ENCODE measurements at places on chromosomes 16 and 17.

DNA sequence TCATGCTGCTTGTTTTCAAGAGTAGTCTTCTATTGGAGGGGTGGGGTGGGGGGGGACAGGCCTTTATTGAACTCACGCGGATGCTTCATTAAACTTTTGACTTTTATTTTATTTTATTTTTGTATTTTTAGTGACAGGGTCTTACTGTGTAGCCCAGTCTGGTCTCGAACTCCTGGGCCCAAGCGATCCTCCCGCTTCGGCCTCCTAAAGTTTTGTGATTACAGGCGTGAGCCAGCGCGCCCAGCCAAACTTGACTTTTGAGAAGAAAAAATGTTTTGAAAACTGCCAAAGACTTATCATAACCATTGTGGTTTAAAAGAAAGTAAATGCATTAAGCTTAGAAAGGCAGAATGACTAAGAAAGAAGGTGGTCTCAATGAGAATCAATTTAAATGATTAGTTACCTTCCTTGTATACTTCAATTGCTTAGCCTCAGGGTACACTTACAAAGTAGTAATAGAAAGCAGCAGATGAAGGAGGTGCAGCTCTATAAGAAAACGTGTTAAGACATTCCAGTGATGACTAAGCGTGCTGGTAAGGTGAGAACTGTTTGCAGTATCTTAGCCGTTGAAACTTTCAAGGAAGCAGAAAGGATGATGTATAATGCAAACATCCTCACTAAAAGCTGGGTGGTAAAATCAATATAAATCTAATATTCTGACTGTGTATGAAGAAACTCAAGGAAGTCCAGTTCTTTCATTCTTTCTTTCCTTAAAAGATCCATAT is 1.2 kb downstream of the AP2B1 start:
- no peak for DNase-seq

GRCh38 chr16:86764551-86764950 is 186.2 kb downstream of the FOXL1 start:
- no peak for DNase-seq

DNA sequence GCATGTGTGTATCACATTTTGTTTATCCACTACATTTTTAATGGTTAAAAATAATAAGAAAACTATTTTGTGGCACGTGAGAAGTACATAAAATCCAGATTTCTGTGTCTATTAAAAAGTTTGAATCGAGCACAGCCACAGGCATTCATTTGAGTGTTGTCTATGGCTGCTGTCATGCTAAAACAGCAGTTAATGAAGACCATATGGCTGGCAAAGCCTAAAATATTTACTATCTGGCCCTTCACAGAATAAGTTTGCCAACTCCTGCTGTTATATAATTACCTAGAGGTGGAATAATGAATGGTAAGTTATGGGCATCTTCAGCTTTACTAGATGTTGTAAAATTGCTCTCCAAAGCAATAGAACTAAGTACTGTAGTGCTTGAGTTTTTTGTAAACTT is 30.5 kb downstream of the TMEM98 start:
- no peak for DNase-seq

GRCh38 chr16:12314653-12315185 is 338.2 kb downstream of the SNX29 start:
- DNase-seq = no peak

DNA sequence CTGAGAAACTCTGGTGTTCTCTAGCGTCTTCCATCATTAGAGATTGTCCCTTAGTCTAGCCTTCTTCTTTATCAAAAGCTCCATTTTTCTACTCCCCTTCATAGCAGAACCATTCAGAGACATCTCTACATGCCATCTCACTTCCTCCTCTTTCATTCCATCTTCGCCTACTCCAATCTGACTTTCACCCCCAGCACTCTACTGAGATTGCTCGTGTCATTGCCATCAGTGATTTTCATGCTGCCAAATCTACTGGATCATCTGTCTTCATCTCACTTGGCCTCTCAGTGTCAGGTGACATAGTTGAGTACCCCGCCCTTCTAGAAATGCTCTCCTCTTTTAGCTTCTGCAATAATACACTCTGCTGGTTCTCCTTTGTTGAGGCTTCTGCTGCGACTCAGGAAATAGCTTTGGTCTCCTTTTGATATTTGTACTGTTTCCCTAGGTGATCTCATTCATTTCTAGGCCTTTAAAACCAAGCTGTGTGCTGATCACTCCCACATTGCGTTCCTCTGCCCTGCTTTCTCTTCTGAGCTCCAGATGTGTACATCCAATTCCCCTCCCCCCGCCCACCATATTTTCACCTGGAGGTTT is 119.1 kb downstream of the FTO start:
- no peak for DNase-seq

GRCh38 chr17:28196636-28197035 is 122.4 kb upstream of the TMEM97 start:
- no peak for DNase-seq

DNA sequence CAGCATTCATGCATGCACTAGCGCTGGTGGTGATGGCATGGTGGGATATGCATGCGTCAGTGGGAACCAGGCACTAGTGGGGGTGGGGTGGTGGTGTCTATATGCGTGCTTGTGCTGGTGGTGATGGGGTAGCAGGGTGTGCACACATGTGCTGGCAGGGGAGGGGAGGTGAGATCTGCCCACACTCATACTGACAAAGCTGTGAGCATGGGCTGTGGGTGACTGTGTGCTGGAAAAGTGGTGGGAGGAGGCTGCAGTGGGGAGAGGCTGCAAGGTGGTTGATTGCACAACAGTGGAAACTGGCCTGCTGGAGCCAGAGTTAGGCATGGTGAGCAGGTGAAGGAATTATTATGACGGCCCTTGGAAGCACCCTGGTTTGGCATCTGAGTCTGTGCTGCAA is 31.3 kb upstream of the TEKT1 start:
- no peak for DNase-seq

DNA sequence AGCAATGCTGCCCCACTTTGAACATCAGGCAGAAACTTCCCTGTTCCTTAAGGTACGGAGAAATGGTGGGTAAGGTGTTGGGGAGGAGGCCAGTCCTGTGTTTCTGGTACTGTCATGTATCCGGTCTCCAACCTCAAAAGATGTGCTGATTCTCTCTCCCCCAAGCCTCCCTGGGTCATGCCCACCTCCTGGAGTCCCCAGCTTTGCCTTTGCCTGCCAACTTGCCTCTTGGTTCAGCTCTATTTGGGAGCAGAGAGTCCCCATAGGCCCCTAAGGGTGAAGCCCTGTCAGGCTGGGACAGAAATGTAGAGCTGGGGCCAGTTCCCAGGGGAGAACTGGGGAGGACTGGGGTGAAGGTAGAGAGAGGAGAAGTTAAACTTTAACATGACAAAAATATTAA is 1.6 kb upstream of the TBX21 start:
- no peak for DNase-seq

GRCh38 chr16:1979271-1980029 is 1.8 kb downstream of the NOXO1 start:
- no peak for DNase-seq

DNA sequence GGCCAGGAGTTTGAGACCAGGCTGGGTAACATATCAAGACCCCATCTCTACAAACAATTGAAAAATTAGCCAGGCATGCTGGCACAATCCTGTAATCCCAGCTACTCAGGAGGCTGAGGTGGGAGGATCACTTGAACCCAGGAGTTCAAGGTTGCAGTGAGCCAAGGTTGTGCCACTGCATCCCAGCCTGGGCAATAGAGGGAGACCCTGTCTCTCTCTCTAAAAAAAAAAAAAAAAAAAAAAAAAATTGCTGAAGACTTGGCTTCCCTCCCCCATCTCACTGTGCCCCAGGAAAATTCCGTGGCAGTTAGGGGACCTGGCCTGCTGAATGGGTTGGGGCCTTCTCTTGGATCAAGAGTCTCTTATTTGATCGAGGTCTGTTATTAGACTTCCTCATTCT is at the start of gene ODF4:
Gene ODF4, plus strand, starts transcription at position 301 of the 400 bp plus-strand sequence. CDS start 212 bp downstream, outside the sequence.
- no peak for DNase-seq

- no peak for DNase-seq
These were observed 14.9 kb upstream of the GPRC5B start for GRCh38 chr16:19899605-19899955.

GRCh38 chr17:76240461-76241203 is at the start of gene RNF157:
Gene RNF157 (minus strand): TSS chr17:76240493. CDS start chr17:76240240, 253 bp downstream.
- DNase-seq = peak; percentile 30

- DNase-seq = no peak
These were observed 17.6 kb upstream of the CD79B start for GRCh38 chr17:63949576-63950250.

GRCh38 chr16:81232740-81233367 is 5.6 kb upstream of the BCO1 start:
- DNase-seq = no peak

GRCh38 chr17:47698749-47699535 is 5.0 kb downstream of the TBKBP1 start:
- peak; percentile 69 for DNase-seq

DNA sequence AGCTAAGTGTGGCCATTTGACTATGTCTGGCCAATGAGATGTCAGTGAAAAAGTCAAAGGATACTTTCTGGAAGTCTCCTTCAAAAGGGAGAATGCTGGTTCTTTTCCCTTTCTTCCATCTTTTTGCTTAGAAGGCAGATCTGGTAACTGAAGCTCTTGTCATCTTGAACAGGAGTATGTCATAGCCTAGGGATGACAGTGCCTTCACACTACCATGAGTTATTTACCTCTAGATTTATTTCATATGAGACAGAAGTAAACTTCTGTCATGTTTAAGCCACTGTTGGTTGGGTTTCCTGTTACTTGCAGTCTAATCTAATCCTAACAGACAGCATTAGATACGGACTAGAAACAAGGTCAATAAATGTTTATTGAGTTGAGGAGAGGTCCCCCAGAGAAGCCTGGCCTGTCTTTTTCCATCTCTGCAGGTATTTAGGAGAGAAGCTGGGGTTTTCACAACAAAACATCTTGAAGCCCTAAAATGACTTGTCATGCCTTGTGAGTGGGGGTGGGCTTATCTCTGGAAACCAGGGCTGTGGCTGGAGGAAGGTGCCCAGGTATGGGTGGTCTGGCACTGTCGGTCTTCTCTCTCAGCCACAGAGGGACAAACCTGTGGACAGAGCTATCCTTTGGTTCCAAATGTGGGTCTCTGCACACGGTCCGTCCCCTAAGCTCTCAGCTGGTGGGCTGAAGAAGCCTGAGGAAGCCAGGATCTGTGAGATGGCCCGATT is 28.5 kb downstream of the TMEM98 start:
- DNase-seq = no peak

DNA sequence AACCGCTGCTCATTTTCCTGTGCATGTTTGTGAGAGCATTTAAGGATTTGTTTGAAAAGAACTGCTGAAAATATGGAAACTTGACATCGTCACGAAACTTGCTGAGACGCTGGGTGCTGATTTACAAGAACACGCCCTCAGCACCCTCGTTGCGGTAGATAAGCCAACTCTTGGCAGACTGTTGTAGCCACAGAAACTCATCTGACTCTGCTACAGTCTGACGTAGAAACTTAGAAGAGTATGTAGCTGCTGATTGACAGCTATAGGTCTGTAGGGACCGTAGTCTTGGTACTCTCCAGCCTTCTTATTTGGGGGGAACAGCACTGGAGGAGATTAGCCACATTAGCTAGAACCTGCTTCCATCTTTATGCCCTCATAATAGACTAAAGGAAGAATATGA is 36.1 kb upstream of the MYH2 start:
- no peak for DNase-seq

DNA sequence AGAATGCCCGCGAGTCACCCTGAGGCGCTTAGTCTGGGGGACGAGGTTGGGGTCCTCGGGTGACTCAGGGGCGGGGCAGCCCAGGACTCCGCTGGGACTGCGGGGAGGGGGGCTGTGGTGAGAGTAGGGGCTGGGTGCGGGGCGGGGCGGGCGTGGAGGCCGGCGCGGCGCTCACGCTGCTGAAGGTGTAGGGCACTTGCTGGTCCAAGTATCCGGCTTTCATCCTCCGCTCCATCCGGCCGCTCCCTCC is 832 bp downstream of the ETV4 start:
- no peak for DNase-seq
